ENCODE measurements at places on chromosomes 2 and 18.
A peak's percentile ranks its signal among the peaks of the same experiment; 100 is the strongest.

GRCh38 chr2:200121931-200122330, 166.5 kb downstream of the MAIP1 start:
- no peak for DNase-seq

DNA sequence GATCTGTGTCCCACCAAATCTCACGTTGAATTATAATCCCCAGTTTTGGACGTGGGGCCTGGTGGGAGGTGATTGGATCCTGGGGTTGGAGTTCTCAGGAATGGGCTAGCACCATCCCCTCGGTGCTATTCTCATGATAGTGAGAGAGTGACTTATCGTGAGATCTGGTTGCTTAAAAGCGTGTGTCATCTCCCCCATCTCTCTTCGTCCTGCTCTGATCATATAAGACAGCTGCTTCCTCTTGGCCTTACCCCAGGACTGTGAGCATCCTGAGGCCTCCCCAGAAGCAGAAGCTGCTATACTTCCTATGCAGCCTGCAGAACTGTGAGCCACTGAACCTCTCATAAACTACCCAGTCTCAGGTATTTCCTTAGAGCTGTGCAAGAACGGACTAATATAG, 163.7 kb upstream of the NDUFV2 start:
- no peak for DNase-seq

DNA sequence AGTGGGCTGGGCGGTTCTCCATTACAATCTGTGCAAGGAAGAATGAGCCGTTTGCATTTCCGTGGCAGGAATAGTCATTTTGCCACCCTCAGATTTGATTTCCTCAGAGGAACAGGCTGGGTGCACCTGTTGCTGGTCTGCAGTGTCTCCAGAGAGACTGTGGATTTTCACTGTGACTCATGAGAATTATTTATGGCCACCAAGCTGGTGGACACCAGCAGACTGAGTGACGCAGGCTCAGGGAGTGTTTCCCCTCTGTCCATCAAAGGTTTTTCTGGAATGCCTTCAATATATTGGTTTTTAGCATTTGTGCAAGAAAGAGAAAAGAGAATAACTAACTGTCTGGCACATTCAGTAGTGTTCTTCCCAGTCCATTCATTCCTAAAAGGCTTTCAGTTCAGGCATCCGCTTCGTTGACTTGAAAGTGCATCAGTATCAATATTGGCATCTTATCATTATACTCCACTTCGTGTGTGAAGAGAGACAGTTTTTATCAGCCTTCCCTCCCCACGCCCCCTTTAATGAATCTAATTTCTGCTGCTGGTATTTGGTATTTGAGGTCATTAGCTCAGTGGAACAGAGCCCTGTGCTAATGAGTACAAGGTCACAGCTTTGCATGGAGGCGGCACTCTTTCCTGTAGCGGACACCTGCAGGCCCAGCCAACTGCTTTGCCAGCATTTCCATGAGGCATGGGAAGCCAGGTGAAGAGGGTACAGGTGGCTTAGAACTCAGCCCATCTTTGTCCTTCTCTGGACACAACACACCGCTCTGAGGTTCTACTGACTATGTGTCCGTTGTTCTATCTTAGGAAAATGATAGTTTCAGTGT, 39.9 kb downstream of the PRKCE start:
- DNase-seq = no peak

DNA sequence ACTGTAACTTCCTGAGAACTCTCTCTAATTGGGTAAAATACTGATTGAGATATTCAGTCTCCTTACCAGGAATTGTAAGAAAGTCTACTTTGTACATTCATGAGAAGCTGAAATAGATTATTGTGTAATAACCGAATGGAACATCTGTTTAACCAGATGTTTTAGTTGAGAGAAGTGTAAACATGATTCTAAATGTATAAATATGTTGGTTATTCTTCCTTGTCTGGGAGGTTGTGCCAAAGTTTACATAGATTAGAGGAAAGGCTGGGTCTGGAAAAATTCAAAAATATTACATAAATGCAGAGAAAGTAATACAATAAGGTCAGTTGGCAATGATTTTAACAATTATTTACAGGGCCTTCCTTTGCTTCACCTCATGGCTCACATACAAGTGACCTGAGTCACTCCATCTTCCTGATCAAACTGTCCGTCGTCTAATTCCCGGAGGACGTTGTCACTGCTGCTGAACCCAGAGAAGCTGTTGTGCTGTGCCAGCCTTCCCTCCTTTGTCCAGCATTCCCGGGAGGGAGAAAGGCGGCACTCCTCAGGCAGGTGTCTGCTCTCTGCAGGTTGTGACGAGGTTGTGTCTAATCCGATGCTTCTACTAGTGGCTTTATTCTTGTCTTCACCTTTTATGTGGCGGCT, 55.9 kb downstream of the MOB4 start:
- DNase-seq = peak; percentile 70

DNA sequence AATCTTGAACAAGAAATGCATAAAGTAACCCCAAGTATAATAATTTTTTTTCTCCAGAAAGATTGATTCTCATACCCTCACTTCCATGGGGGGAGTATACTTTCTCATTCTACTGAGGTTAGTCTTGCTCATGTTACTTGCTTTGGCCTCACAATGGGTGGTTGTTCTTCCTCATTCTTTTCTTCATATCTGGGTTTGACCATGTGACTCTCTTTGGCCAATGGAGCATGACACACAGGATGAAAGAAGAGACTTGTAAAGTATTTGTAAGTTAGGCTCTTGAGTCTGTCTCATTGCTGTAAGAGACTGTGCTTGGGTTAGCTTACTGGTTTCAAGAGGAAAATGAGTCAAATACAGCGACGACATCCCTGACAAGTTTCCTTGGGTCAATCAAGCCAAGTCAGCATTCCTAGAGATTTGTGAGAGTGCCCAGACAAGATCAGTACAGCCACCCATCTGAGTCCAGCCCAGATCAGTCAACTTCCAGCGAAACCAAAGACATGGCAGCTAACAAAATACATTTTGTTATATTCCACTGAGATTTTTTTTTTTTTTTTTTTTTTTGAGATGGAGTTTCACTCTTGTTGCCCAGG, 970.2 kb downstream of the BCL11A start:
- no peak for DNase-seq

GRCh38 chr18:48891721-48892120, 59.0 kb downstream of the SMAD7 start:
- DNase-seq = no peak

GRCh38 chr18:62555135-62555534, 32.3 kb downstream of the ZCCHC2 start:
- no peak for DNase-seq

- DNase-seq = no peak
Measured at GRCh38 chr2:208006337-208006736, 19.0 kb downstream of the PLEKHM3 start.

DNA sequence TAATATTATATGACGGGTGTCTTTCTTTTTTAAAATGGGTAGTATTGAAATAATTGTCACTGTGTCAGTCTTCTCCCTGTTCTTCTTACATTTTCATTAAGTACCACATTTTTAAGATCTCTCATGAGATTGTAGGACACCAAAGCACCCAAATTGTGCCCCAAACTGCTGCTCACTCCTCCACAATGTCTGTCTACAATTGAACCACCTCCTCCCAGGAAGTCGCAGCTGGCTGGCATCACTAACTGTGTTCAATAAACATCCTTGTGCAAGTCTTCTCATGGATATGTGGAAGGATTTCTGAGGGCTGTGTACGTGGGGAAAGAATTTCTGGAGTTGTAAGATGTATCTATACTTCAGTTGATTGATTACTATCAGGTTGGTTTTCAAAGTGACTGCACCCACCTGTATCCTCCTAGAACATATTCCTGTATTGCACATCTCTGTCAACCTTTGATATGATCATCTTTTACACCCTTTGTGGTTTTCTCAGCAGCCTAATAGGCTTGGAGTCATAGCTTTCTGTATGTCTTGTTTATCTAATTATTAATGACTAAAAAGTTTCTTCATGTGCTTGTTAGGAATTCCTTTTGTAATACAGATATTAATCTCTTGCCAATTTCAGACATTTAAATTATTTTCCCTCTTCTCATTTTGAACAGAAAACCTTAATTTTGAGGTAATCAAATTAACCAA, 774.9 kb downstream of the RNF144A start:
- DNase-seq = no peak

DNA sequence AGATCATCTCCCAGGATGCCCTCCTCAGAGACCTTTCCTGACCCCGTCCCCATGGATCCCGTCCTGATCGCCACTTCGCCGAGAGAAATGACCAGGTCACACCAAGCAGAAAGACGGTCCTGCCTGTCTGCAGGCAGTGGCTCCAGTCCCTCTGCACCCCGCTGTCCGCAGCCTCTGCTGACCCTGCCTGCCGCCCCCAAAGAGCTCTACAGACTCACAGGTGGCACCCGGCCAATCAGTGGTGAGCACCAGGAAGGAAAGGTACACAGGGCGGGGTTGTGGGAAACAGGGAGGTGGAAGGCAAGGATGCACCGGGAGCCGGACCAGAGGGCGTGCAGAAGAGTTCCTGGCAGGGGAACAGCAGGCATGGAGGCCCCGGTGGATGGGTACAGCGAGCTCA, 94.8 kb downstream of the NDUFA10 start:
- no peak for DNase-seq

GRCh38 chr2:138381373-138381772, 120.2 kb upstream of the SPOPL start:
- no peak for DNase-seq

DNA sequence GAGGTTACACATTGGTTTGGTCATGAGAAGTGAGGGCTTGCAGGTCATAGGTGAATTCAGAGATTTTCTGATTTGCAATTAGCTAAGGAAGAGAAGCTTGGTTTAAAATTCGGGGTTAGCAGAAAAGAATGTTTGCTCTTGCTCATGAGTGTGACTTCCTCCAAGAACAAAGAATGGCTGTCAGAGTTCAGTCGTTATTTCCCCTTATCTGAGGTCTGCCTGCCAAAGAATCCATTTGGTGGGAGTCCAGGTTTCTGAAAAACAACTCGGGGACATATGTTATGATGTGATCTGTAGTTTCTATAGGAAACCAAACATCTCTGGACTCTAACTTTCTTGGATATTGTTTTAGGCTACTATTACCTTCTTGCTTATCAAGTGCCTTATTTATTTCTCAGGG, 3.2 kb upstream of the UGT1A6 start:
- DNase-seq = no peak

DNA sequence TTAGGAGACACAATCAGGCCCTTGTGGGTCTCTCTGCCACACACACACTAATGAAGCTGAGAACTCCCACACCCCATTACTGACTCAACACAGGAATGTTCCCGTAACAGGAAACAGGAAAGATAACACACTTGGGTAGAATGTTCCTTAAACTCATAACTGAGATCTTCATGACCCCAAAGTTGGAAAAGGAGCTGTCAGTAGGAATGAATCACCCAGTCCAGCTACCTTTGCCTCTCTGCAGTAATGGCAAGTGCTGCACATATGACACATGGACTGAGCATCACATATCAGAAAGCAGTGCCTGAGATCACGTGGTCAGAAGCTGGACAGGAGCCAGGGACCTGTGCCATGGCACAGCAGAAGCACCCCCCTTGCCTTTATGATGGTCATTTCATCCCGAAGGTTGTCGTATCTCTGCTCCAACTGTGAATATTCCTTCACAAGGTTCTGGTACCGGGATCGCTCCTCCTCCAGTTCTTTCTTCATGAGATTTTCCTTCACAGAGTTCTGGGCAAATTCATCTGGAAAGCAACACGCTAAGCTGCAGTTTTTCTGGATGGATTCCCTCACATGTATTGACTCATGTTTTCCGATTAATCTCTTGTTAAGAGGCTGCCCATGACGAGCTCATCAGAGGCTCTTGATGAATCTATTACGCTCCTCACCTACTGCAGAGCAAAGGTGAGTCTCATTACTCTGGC, 65.4 kb upstream of the ACAA2 start:
- DNase-seq = no peak

GRCh38 chr2:162072976-162073887, 783 bp downstream of the DPP4 start:
- no peak for DNase-seq

DNA sequence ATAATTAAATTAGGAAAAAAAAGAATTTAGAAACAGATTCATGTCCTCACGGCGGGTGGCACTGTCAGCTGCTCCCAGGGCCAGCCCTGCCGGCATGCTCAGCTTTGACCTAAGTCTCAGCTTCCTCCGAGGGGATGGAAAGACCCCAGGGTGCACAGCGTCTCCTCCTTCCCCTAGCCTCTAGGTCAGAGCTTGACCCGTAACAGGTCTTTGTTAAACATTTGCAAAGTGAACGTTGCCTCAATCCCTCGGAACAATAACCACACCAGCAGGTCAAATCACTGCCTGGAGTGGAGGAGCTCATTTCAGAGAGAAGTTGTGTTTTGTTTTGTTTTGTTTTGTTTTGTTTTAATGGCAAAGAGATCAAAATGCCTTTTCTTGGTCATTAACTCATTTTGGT, 171.3 kb downstream of the TMEM18 start:
- no peak for DNase-seq

- DNase-seq = no peak
Measured at GRCh38 chr2:19373352-19373751, 14.9 kb upstream of the OSR1 start.

- peak; percentile 99 for DNase-seq
Measured at GRCh38 chr2:234029150-234029733, 21.3 kb upstream of the SPP2 start.

- no peak for DNase-seq
Measured at GRCh38 chr2:43880952-43881351, 42.2 kb downstream of the ABCG8 start.

DNA sequence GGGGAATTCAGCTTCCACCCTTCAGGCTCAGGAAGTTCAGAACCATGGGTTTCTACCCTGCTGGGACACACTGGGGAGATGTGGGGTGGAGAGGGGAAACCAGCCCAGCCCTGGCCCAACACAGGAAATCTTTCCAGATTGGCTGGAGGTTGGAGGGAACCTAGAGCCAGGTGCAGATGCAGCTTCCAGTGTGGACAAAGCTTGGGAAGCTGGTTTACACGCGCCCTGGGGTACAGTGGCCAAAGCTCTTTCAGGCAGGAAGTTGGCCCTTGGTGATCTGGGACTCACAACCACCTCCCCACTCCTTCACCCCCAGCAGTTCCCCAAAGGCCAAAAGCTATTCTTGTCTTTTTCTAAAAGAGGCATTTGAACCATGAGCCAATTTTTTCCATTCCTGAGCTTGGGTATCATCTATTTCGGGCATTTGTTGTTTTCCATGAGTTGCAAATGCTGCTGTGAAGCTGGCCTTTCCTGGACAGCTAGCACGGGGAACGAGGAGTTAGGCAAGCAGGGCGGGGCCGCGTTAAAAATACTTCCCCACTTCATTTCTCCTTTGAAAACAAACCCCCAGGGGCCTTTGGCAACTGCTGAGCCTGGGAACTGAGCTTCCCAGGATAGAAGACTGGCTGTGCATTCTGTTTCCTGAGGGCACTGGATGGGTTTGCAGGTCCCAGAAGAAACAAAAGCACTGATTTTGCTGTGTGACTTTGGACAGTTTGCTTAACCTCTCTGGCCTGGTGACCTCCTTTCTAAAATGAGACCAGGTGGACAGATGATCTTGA, 3.1 kb upstream of the ARID5A start:
- DNase-seq = no peak
